Activated CD4-positive, alpha-beta memory T cell treated with anti-CD3 and anti-CD28 coated beads, Interleukin-2, amount 10 ng/mL, durations not matched to agents 7 days and 5 days (primary cell): ENCODE measurements at places on chromosomes 1 and 21. TPM values are rescaled to one million over a fixed set of nuclear protein-coding genes. Genes with fewer than 3 reads are reported as not detected.

DNA sequence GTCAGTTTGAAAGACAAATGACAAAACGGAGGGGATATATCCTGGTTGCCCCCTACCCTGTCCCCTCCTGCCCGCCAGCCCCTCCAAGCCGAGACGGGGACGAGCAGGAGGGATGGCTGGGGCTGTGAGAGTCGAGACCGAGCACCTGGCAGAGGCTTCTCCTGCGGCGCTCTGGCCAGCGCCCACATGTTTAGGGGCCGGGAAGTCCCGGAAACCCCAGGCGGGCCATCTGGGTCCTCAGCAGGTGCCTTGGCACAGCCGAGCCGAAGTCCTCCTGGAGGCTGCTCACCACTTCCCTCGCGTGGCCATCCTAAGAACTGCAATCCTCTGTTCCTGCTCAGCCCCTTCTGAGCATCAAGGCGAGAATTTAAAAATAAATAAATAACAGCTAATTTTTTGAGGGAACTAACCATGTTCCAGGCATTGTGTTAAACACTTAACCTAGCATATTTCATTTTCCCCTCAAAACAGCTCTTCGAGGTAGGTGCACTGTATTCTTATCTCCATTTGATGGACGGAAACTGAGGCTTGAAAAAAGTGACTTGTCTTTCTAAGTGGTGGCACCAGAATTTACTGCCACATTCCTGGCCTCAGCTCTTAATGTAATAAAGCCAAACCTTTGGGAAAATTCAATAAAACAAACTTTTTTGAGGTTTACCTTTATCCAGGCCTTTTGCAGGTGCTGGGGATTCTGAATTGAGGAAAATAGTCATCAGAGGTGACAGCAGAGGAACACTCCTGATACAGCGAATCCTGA, 3.5 kb upstream of the RIMS3 start:
- peak; percentile 86 for DNase-seq
- H3K27ac ChIP-seq = no peak overlapping the region

- H3K27ac ChIP-seq = no peak overlapping the region
- no peak overlapping the region for H3K4me3 ChIP-seq
- H3K36me3 ChIP-seq = no peaks in the 10 kb centered on the region
- no peak for DNase-seq
Measured at GRCh38 chr1:68808351-68808750, 311.5 kb upstream of the DEPDC1 start.

GRCh38 chr1:169129109-169129784, 22.8 kb downstream of the ATP1B1 start:
- H3K4me1 ChIP-seq = peaks cover 2% of the 10 kb centered on the region
- H3K36me3 ChIP-seq = peaks cover 2% of the 10 kb centered on the region
- no peak overlapping the region for H3K27ac ChIP-seq
- DNase-seq = no peak
- H3K27me3 ChIP-seq = no peaks in the 10 kb centered on the region

- H3K27me3 ChIP-seq = peaks cover 7% of the 10 kb centered on the region
- no peak overlapping the region for H3K27ac ChIP-seq
- H3K4me1 ChIP-seq = no peaks in the 10 kb centered on the region
- peaks cover 3% of the 10 kb centered on the region for H3K36me3 ChIP-seq
Measured at GRCh38 chr1:108816049-108816893, 40.6 kb downstream of the AKNAD1 start.

PTBP2 gene
- 11.6 TPM for total RNA-seq

DNA sequence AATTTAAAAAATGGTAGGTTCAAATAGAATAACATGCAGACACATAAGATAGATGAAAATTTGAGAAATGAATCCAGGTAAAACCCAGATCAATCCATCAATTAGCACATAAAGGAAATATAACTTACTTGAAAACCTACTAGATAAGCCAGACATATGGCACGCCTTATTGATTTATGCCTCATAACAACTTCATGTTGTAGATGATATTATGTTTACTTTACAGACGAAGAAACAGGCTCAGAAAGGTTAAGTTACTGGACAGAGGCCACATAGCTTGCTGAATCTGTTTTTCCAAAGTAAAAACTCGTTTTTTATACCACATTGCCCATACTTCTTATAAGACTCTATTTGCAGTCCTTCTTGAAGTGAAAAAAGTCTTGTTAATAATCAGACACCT, 22.1 kb upstream of the NCF2 start:
- H3K27ac ChIP-seq = no peak overlapping the region
- DNase-seq = no peak
- peaks cover 10% of the 10 kb centered on the region for H3K27me3 ChIP-seq
- H3K36me3 ChIP-seq = no peaks in the 10 kb centered on the region

- H3K36me3 ChIP-seq = no peaks in the 10 kb centered on the region
- no peaks in the 10 kb centered on the region for H3K4me1 ChIP-seq
- H3K27me3 ChIP-seq = no peaks in the 10 kb centered on the region
- no peak for DNase-seq
Measured at GRCh38 chr1:6950001-6950765, 164.9 kb downstream of the CAMTA1 start.

IL19 gene
- not detected for total RNA-seq

DNA sequence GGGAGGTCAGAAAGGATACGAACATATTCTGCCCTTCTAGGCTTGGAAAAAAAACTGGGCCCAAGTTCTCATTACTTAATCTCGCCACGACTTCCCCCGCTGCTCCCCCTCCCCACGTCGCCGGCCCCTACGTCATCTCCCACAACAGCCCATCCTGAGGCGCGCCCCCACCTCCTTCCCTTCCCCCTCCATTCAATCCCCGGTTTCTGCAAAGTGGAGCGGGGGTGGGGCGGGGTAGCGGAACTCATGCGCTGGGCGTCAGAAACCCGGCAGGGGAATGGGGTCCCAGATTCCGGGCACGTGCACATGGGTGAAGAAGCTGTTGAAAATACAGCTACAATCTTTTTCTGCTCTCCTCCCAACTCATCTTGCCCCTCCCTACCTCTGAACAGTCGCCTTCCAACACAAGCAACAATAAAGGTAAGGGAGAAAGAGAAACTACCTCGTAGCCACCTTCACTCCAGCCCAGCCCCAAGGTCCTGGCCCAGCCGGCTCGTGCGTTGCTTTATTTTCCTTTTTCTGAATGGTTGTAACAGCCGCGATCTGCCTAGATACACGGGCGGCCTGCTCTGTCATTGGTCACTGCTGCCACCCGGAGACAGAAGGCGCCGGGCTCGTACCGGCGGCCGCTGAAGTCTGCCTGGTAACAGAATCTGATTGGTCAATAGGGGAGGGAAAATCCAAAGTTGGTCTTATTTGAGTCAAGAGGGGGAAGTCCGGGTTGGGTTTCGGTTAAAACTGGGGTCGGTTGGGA, at the start of gene RFX5:
RFX5 (minus strand) TSS at position 484 of the 754 bp plus-strand sequence. CDS start 932 bp downstream, outside the sequence.
- peaks cover 48% of the 10 kb centered on the region for H3K36me3 ChIP-seq
- peak; percentile 96 for DNase-seq
- no peaks in the 10 kb centered on the region for H3K27me3 ChIP-seq
- H3K4me3 ChIP-seq = peak within 1 kb of the TSS; percentile 88

- H3K27ac ChIP-seq = no peak overlapping the region
- H3K4me3 ChIP-seq = no peak overlapping the region
- no peaks in the 10 kb centered on the region for H3K4me1 ChIP-seq
Measured at GRCh38 chr1:171366085-171366484, 52.1 kb downstream of the FMO4 start.

- no peak overlapping the region for H3K4me3 ChIP-seq
- no peaks in the 10 kb centered on the region for H3K36me3 ChIP-seq
- no peaks in the 10 kb centered on the region for H3K4me1 ChIP-seq
- H3K27me3 ChIP-seq = no peaks in the 10 kb centered on the region
Measured at GRCh38 chr1:52190500-52191252, 48.8 kb downstream of the ZFYVE9 start.

DNA sequence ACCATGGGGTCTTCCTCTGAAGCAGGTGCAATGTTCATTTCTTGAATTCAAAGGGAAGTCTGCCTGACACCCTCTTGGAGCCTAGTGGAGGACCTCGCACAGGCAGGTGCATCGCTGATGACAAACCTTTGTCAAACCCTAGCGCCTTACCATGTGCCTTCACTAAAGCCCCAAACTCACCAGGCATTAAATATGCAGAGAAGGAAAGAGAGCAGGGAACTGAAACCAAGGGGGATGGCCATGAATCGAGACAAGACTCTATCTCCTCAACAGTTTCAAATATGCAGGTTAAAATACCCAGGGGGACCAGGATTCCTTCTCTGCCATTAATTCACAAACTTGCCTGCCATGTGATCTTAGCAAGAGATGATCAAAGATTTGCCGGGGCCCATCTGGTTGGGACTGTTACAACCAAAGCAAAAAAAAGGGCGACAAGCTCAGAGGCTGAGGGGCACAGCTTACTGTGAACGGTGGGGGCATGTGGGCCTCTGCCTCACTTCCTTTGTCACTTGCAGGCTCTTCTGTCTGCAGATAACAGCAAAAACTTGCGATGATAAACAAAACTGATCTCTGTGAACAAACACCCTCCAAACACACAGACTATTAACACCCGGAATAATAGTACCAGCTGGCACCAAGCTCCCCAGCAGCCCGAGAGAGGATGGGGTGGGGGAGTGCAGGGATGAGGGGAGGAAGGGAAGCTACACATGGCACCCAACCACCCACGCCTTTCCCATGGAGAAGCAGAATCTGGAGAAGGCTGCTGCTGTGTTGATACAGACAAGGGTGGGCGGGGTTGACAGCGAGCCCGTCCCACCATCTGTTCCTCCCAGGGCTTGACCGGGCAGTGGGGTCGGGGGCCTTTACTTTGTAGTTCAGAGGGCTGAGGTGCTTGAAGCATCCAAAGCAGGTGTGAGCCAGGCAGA, 33.9 kb downstream of the TMEM63A start:
- DNase-seq = no peak
- H3K4me1 ChIP-seq = peaks cover 28% of the 10 kb centered on the region
- H3K36me3 ChIP-seq = peaks cover 55% of the 10 kb centered on the region
- H3K27ac ChIP-seq = no peak overlapping the region
- H3K27me3 ChIP-seq = no peaks in the 10 kb centered on the region

- H3K4me1 ChIP-seq = peaks cover 74% of the 10 kb centered on the region
- DNase-seq = no peak
- H3K4me3 ChIP-seq = peak overlapping the region; percentile 85
Measured at GRCh38 chr1:12064073-12064969, 1.2 kb downstream of the TNFRSF8 start.

DNA sequence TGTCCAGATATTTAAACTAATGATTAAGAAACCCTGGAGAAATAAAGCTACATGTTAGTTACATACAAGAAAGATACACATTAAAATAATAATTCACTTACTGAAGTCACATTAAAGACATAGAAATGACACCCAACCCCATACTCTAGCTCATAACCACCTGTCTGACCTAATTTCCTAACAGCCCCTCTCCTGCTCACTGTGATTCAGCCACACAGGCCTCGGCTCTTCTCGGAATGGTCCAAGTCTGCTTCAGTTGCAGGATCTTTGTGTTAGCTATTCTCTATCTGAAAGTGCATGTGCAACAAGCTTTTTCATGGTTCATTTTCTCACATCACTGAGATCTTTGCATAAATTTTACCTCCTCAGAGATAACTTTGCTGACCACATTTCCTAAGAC, 209.8 kb downstream of the TM2D1 start:
- H3K27me3 ChIP-seq = peaks cover 6% of the 10 kb centered on the region
- H3K27ac ChIP-seq = no peak overlapping the region
- DNase-seq = no peak
- H3K36me3 ChIP-seq = no peaks in the 10 kb centered on the region
- no peak overlapping the region for H3K4me3 ChIP-seq

- peaks cover 20% of the 10 kb centered on the region for H3K27me3 ChIP-seq
- no peak overlapping the region for H3K4me3 ChIP-seq
- DNase-seq = no peak
- no peak overlapping the region for H3K27ac ChIP-seq
- H3K4me1 ChIP-seq = no peaks in the 10 kb centered on the region
Measured at GRCh38 chr1:93801471-93801870, 77.5 kb downstream of the DNTTIP2 start.

DNA sequence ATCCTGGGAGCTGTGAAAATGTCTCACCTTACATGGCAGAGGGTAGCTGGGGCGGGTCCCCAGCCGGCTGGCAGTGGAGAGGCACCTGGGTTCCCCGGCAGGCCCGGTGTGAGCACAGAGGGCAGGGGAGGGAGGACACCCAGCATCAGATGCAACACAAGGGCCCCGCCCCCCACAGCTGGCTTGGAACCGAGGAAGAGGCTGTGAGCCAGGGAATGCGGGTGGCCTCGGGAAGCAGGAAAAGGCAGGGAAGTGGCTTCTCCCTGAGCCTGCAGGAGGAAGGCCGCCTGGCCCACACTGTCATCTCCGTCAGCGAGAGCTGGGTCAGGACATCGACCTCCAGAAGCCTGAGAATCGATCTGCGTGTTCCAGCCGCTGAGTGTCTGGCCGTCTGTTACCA, 87.3 kb downstream of the SIK1 start:
- H3K4me3 ChIP-seq = no peak overlapping the region
- DNase-seq = no peak
- H3K36me3 ChIP-seq = peaks cover 9% of the 10 kb centered on the region
- peaks cover 5% of the 10 kb centered on the region for H3K4me1 ChIP-seq
- peaks cover under 1% of the 10 kb centered on the region for H3K27me3 ChIP-seq

TAS1R3 gene
- 0.75 TPM for total RNA-seq

DNA sequence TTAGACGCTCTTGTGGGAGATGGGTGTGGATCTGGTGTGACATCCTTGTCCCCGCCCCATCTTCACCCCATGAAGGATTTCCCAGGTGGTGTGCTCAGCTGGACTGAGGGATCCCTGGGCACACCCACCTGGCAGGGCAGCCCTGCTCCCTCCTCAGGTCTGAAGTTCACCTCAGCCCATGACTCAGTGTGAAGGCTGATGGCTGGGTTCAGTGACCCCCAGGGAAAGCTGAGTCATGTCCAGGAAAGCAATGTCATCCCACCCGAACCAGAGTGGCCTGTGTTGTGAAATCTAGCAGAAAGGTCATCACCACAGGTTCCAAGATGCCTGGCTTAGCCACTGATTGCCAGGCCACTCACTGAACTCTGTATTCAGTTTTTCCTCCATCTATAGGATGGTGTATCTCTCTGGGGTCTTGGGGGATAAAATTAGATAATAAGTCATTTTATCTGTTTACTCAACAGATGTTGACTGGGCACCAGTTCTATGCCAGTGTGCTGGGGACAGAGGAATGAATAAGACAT, 97.7 kb upstream of the JUN start:
- peaks cover 1% of the 10 kb centered on the region for H3K27me3 ChIP-seq
- peaks cover 17% of the 10 kb centered on the region for H3K4me1 ChIP-seq
- no peak overlapping the region for H3K4me3 ChIP-seq
- no peaks in the 10 kb centered on the region for H3K36me3 ChIP-seq
- DNase-seq = no peak
- H3K27ac ChIP-seq = no peak overlapping the region

DNA sequence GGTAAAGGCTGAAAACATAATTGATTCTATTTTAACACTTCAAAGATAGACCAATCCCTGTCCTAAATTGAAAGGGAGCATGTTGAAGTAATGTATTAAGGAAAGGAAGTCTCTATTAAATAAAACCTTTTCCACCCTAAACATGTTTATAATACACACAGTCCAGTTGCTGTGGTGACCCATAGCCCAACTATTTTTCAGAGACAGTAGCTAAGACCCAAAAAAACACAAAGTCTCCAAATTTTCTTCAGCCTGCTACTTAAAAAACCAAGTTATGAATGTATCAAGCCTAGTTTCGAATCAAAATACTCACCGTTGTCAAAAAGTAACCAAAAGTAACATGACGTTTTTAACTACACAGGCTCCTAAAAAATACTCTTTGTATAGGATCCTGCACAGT, 1.6 kb downstream of the ELK4 start:
- peaks cover 50% of the 10 kb centered on the region for H3K4me1 ChIP-seq
- no peak for DNase-seq
- no peaks in the 10 kb centered on the region for H3K27me3 ChIP-seq
- H3K27ac ChIP-seq = peak overlapping the region; percentile 96
- H3K36me3 ChIP-seq = peaks cover 27% of the 10 kb centered on the region
